CD4-positive, alpha-beta T cell treated with Interleukin-21 for 1 hour (primary cell): ENCODE measurements at places on chromosomes 4 and X.

- no peak for DNase-seq
Observed at GRCh38 chrX:72142794-72143608, 11.3 kb upstream of the RTL5 start.

GRCh38 chrX:115408771-115409400 is 119.4 kb downstream of the LUZP4 start:
- DNase-seq: no peak

GRCh38 chr4:72935462-72935861 is 134.1 kb downstream of the COX18 start:
- no peak for DNase-seq

DNA sequence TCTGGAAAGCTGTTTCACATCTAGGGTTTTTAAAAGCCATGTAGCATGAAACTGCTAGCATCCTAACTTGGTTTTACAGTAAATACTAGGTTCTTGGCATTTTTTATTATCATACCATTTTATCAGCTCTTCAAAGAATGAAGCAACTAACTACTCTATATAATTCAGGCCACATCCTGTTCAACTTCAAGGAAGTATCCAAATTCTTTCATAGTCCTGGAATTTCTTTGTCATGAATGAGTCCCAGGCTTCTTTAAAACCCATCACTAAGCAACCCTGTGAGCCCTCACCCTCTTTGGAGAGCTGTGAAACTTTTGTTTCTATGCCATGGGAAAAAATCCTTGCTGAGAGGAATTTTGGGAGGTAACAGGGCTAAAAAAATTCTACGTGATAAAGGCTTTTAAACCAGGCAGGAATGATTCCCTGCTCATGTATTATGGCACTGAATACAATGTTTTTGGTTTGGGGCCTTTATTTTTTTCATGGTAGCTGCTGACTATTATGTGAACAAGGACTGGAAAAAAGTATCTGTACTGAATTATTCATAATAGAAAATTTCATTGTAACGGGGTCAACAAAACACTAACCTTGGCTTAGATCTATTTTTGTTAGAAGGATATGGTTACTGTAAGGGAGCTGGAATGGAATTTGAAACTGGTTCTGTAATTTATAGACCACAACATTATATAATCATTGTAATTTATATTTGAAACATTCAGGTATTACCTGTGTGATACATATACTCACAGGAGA is 164.9 kb downstream of the DCTD start:
- no peak for DNase-seq

DNA sequence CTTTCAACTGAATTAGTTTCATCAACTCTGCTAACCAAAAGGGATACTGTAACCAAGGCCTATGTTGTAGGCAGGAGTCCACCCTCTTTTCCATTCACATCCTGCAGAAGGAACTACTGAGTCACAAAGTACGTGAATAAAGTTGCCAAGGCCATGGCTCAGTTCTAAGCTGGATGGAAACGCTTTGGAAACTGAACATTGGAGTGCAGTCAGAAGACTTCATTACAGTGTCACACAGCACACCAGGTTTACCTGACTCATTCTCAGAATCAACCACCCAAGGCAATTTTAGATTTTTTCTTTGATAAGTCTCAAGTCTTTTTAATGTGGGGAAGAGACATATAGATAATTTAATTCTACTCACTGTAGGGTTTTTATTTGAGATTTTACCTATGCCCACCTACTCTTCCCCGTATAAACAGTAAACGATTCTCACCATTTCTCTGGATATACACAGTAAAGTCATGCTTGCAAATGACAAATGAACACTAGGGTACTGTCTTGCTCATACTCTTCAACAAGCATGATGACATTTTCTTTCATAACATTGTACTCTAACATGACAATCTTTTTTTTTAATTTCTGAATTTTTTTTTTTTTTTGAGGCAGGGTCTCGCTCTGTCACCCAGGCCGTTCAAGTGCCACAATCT is 58.9 kb upstream of the RBM47 start:
- DNase-seq: no peak

GRCh38 chr4:125620066-125620860 is 305.5 kb downstream of the FAT4 start:
- DNase-seq: no peak

GRCh38 chrX:74133156-74133796 is 170.7 kb upstream of the ZCCHC13 start:
- DNase-seq: peak; percentile 48

DNA sequence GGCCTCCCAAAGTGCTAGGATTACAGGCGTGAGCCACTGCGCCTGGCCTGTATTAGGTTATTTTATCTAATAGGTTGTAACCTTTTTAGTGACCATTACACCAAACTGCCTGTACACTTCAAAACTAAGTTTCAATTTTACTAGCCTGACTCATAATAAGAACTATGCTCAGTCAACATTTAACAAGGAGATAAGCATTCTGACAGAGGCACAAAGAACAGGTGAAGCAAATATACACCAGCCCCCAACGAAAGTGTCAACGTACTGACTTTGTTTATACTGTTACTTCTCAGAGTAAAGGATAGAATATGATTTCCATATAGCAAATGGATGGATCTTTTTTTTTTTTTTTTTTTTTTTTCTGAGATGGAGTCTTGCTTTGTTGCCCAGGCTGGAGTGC is 62.8 kb downstream of the SHISA3 start:
- no peak for DNase-seq

- no peak for DNase-seq
Observed at GRCh38 chrX:108736509-108737479, at the start of gene IRS4. IRS4 (minus strand) TSS chrX:108736563.

GRCh38 chrX:1164322-1165288 is 47.8 kb downstream of the CRLF2 start:
- DNase-seq: no peak

GRCh38 chr4:103292373-103292772 is 94.2 kb upstream of the CENPE start:
- DNase-seq: no peak

DNA sequence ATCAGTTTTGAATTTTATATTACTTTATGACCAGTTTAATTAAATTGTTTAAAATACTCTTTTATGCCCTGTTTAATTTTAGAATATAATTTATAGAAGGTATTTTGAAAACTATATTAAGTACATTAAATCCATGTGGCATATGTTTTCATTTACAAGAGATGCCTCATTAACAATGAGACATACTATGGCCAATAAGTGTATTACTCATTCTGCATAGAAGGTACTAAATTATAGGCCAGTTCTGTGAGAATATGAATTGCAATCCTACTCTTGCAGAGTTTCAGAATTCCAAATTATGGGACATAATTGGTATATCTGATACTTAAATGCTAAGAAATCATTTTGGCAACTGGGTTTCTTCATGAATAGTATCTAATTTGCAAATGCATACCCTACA is 951.1 kb downstream of the FAT4 start:
- no peak for DNase-seq

DNA sequence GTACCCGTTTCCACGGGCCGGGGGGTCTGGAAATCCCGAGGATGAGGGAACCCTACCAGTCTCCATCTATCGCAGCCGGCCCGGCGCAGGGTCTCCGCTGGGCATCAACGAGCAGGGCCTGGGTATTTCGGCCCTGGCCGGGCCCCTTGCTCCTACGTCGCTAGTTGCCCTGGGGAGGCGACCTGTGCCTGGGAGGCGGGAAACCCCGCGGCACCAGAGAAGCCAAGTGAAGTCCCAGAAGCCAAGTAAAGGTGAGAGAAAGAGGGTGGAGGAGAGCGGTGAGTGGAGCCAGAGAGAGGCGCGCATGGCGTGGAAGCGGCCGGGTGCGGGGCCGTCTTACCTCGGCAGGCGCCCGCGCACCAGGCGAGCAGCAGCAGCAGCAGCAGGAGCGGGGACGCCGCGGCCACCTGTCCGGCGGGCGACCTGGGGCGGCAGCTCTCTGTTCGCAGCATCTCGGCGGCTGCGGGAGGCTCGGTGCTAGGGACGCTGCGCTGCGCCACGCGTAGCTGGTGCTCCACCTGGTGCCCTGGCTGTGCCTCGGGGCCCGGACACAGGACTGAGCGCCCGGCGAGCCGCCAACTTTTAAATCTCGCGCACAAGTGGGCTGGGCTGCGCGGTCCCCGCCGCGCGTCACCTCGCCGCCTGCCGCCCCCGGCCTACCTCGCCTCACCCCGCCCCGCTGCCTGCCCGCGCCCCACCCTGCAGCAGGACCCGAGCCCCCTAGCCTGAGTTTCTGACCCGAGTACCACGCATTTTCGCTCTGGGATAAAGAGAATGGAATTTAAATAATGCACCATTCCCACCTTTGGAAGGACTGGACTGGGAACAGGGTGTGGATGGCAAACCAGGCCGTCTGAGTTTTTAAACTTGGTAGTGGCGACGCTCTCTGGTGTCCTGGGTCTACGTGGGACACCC is at the start of gene NMU:
TSS of gene NMU (minus strand) at position 558 of the 915 bp plus-strand sequence. CDS start at position 452, 106 bp downstream.
- peak; percentile 15 for DNase-seq
